MM.1S (cell line): ENCODE measurements at places on chromosomes 7 and 10.

DNA sequence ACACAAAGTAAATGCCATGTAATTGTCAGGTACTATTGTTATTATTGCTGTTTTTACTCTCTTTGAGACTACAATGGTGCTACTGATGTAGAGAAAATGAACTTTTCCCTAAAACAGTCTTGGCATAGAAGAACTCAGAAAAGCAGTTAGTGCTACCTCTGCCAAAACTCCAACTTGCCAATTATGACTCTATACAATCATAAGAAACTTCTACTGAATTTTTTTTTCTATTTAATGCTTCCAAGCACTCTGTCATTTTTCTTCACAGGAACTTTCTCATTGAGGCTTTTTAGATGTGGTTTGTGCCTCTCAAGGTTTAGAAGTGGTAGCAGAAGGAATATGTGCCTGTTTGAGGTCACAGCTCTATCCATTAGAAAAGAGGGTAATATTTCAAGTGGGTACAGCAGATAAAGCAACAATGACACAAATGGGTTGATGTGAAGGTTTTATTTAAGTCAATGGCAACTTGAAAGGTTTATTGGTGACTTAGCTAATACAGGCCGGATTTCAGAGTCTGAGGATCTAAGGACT is 64.0 kb upstream of the FERD3L start:
- no peak for DNase-seq

- no peak for DNase-seq
These were observed 9.2 kb downstream of the DNA2 start for GRCh38 chr10:68462536-68462935.

DNA sequence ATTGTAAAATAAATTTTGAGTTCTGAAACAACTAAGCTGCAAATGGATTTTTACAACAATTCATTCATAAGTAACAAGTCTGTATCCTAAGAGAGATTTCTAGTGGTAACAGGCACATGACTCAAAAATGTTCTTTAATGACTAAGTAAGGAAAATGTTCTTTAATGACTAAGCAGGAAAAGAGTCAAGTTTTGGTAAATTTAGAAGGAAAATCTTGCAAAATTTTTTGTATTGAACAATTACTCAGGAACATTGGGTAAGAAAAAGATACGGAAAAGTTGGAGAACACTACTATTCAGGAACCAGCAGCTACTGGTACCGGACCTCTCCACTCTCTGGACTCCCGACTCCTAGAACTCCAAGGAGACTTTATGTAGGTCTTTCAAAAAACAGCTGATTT is 33.5 kb downstream of the HYCC1 start:
- no peak for DNase-seq

DNA sequence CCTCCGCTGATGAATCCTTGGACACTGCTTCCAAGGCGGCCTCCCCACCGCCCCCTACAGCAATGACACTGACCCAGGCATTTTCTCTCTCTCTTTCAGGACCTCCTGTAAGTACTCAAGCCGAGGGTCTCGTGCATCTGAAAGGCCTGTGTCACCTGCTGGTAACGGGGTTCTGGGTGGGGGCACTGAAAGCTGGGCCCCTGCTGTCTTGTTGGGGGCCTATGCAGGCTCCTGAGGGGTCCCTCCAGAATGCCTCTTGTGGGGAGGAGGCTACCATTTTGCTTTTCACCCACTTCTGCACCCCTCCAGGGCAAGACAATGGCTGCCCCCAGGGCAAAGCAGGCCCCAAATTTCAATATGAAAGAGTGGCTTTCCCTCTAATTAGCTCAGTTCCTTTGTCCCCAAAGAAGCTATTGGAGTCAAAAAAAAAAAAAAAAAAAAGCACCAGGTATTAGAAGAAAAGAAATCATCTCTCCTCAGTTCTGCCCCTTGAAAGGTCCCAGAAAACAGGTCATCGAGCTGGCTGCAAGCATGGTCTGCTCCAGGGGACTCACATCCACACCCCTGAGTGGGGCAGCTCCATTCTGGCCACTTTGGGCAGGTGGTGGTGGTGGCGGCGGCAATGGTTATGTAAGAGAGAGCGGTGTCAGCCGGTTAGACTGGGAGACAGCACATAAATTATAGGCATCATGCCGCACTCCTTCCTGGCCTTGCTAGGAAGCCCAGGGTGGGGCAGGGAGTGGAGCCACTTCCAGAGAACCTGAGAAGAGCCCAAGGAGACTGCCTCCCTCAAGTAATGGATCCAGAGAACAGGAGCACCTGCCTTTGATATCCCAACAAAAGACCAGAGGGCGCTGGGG is 66.2 kb downstream of the COL13A1 start:
- no peak for DNase-seq

DNA sequence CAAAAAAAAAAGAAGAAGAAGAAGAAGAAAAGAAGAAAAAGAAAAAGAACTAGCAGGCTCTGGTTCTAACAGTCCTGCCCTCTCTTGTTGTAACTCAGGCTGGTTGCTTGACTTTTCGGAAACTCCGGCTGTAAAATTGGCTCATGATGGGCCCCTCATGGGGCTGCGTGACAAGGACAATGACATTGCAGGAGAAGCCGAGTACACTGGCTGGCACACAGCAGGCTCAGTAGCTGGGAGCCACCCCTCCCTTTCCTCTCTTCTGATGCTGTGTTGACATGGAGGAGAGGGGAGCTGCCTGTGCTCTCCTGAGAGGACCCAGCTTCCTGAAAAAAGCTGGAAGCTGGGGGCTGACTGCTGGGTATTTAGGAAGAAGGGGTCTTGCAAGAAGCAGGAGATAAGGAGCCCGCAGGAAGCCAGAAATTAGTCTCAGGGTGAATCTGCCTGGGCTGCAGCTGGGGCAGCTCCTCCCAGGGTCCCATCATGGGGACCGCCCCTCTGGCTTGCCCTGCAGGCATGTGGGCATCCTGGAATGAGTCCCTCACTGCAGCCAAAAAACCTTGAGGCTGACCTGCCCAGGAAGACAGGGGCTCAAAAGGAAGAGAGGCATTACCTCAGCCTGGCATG is 14.6 kb upstream of the GPR26 start:
- DNase-seq, result no peak

DNA sequence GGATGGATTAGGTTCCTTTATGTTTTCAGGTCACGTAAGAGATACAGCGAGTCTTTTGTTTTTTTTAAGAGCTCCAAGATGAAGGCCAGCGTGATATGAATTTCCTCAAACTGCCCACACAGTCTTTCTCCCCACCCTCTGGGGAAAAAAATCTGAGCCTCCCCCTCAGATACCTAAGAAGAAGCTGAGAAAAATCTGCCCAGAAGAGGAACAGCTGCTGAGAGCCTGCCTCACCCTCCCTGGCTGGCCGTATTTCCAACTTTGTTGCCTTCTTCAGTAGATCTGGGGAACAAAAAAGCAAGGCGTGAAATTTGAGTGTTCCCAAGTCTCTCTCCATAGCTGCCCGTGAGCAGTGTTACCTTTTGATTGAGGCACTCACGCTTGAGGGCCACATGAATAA is 208.1 kb downstream of the KIAA1217 start:
- DNase-seq, result no peak

DNA sequence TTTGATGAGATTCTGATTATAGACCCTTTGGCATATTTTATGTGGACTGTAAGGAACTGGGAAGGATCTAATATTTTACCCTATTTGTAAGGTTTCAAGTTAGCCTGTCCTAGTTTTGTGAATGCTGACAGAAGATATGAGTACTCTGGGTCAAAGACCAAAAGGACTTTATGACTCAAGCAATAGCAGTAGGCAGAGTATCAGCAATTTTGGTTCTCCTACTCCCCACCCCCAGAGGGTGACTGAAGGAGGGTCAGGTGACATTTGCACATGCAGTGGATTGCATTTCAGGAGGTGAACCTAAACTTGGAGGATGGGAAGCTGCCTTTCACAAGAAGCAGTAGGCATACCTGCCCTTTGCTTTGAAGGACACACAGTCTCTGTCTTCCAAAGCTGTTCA is 84.0 kb upstream of the KLF6 start:
- DNase-seq, result no peak

DNA sequence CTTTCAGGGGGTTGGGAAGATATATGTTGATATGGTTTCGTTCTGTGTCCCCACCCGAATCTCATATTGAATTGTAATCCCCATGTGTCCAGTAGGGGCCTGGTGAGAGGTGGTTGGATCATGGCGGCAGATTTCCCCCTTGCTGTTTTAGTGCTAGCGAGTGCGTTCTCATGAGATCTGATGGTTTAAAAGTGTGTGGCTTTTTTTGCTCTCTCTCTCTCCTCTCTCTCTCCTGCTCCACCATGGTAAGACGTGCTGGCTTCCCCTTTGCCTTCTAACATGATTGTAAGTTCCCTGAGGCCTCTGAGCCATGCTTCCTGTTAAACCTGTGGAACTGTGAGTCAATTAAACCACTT is 68.4 kb upstream of the PDZD8 start:
- DNase-seq, result no peak

DNA sequence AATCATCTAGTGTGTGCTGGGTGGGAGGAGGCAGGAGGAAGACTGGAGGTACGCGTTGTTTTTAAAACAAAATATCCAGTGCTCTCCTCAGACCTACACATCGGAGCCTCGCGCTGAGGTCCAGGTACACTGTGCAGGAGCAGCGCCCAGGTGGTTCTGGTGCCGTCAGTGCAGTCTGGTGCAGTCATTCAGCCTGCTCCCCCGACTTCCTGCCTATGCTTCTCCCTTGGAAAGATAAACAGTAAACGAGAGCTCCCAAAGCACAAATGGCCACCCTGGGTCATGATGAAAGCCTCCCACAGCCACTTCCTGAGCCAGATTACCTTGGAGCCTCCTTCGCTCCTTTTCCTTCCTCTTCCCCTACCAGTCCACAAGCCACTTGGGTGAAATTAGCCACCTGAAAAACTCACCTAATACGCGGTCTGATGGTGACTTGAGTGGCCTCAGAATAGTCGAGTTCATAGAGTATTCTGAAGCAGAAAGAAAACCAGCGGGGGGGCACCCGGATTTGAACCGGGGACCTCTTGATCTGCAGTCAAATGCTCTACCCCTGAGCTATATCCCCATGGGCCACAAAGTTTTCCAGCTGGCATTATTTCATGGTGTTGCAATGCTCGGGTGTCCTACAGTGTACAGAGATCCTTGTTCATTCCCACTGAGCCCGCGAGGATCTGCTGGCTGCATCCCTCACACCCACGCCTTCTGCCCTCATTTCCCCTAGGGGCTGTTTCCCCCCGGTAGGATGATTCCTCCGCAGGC is 82.5 kb downstream of the ZNF467 start:
- DNase-seq, result no peak

DNA sequence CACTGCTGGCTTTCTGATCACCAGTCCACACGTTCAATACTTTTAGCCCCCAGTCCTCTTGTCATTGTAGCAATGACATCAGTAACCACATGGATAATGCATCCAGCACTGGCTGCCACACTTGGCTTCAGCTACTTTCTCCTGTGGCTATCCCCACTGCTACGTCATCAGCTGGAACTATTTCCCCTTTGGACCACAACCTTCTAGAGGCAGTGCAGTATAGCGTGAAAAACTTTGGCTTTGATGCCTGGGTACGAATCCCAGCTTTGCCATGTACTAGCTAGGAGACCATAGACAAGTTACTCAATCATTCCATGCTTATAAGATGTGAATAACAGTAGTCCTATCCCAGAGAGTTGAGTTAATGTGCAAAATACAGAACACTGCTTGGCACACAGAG is 63.2 kb downstream of the CCDC3 start:
- no peak for DNase-seq

- no peak for DNase-seq
These were observed 23.5 kb upstream of the FAM180A start for GRCh38 chr7:135771961-135772638.

GRCh38 chr7:39621784-39622411 is 1.5 kb upstream of the RALA start:
- DNase-seq, result no peak

DNA sequence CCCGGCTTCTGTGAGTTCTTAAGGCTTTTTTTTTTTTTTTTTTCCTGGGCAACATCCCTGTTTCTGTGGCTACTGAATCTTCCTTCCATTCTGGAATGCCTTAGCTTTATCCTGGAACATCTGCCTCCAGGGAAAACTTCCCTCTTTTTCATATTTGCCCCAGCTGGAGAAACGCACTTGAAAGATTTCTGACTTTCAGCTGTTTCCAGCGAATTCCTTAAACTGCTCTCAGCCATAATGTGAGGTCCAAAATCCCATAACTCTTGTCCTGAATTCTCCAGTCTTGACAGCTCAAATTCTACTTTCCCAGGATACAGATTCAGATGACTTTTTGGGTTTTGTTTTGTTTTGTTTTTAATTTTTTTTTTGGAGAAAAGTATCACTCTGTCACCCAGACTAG is 263.6 kb upstream of the AUTS2 start:
- DNase-seq, result no peak

- no peak for DNase-seq
These were observed 223.8 kb upstream of the KLF6 start for GRCh38 chr10:4008676-4009382.

DNA sequence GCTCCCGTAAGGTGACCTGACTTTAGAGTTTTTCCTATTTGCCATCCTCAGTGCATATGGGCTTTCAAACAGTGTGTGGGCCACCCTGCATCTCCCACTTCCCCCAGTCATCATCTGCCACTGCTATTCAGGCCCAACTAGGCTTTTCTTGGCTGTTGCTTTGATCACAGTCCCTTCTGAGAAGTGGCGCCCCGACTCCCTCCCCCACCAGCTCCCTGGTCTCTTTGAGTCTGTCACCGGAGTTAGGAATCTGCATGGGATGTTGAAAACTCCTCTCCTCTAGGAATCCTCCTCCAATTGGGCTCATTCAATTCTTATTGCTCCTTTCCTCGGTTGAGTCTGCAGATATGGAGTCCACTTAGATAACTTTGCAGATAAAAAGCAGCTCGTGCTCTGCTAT is 32.1 kb downstream of the HIF1AN start:
- DNase-seq, result no peak

DNA sequence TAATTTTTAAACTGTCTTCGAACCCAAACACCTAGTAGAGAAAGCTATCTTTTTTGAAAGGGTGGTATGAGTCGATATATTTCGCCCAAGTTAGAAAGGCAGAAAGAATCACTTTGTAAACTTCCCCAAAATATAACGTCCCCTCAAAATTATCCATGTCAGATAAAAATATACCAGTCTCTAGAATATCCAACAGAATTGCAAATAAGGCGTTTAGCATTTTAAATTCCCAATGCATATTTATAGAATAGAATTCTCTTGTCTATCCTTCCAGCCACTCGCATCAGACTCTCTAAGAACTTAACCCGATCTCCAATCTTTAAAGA is 2.1 kb downstream of the CTBP2 start:
- no peak for DNase-seq

- peak; percentile 65 for DNase-seq
These were observed 51.4 kb downstream of the C10orf67 start for GRCh38 chr10:23293145-23293724.

GRCh38 chr7:33539659-33540400 is 365.5 kb upstream of the BMPER start:
- no peak for DNase-seq

GRCh38 chr7:114930107-114930661 is 8.3 kb downstream of the MDFIC start:
- no peak for DNase-seq

DNA sequence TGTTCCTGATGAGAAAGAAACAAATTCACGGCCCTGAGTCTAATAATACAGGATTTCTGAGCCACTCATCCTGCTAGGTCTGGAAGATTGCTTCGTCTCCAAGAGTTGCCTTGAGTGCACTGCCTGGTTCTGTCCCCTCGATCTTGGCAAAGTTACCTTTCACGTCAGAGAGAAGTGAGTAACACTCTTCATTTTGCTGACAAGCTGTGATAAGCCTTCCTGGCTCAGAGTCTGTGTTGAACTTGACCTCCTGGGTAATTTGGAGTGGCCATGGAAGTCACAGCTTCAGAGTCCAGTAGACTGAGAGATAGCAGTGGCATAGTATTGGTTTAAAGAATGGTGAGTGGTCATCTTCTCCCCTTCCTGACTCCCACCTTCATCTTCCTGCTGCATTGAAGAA is 64.7 kb upstream of the LRGUK start:
- no peak for DNase-seq

- no peak for DNase-seq
These were observed 23.2 kb upstream of the BTRC start for GRCh38 chr10:101330631-101331225.
